ENCODE measurements at places on chromosomes 12 and 14. TPM values are rescaled to one million over a fixed set of nuclear protein-coding genes. Genes with fewer than 3 reads are reported as not detected.

MYF5 gene
- not detected for total RNA-seq

NFE2 gene
- not detected for total RNA-seq

ACVRL1 gene
- total RNA-seq = not detected

TMEM132C gene
- not detected for total RNA-seq

DNA sequence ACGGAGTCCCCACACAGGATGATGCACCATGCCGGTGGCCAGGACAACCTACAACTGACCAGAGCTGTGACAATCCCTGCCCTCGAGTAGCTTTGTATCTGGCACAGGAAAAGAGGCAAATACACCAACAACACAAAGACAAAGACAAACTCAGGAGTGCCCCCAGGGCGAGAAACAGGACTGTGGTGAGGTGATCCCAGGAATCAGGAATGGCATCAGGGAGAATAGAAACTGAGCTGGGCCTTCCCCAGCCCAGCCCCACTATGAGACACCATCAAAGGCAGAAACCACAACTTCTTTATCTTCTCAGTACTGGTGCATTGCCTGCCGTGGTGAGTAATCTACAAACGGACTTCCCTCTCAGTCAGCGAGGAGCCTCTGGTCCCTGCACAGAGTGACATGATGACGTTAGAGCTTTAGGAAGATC, 157.7 kb downstream of the TTC7B start:
- no peaks in the 10 kb centered on the region for H3K36me3 ChIP-seq
- H3K4me1 ChIP-seq = peaks cover 9% of the 10 kb centered on the region
- H3K27me3 ChIP-seq = no peaks in the 10 kb centered on the region
- no peak for DNase-seq

DNA sequence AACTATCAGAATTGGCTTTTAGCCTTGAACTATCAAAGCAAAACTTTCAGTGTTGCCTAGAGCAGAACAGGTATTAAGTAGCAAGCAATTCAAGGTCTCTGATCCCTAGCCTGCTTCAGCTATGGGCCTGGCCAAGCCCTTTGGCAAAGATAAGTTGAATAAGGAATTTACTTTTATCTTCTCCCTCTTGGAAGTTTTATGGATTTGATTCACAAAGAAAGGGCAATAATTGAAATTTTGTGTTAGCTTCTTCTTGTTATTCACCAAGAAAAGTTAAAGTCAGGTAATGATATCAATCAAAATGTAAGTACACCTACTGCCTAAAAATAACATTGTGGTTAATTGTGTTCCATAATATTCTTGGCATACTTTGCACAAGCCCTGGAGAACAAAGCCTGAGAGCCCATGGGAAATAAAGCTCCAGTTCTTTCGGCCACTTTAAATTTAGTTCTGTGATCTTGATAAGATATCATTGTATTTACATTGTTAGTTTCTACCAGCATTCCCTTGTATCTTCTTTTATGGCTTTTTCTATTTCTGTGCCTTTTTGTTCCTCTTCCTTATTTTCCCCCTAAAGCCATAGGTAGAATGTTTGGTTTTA, 158.0 kb downstream of the RAD51B start:
- no peak overlapping the region for H3K4me3 ChIP-seq
- H3K4me1 ChIP-seq = peaks cover 3% of the 10 kb centered on the region
- no peaks in the 10 kb centered on the region for H3K27me3 ChIP-seq
- no peak for DNase-seq
- peaks cover 2% of the 10 kb centered on the region for H3K36me3 ChIP-seq
- H3K27ac ChIP-seq = no peak overlapping the region

- peaks cover 5% of the 10 kb centered on the region for H3K36me3 ChIP-seq
- H3K27me3 ChIP-seq = no peaks in the 10 kb centered on the region
- peaks cover 52% of the 10 kb centered on the region for H3K4me1 ChIP-seq
- no peak overlapping the region for H3K27ac ChIP-seq
- no peak overlapping the region for H3K4me3 ChIP-seq
Measured at GRCh38 chr12:94171595-94171930, 23.2 kb downstream of the PLXNC1 start.

DNA sequence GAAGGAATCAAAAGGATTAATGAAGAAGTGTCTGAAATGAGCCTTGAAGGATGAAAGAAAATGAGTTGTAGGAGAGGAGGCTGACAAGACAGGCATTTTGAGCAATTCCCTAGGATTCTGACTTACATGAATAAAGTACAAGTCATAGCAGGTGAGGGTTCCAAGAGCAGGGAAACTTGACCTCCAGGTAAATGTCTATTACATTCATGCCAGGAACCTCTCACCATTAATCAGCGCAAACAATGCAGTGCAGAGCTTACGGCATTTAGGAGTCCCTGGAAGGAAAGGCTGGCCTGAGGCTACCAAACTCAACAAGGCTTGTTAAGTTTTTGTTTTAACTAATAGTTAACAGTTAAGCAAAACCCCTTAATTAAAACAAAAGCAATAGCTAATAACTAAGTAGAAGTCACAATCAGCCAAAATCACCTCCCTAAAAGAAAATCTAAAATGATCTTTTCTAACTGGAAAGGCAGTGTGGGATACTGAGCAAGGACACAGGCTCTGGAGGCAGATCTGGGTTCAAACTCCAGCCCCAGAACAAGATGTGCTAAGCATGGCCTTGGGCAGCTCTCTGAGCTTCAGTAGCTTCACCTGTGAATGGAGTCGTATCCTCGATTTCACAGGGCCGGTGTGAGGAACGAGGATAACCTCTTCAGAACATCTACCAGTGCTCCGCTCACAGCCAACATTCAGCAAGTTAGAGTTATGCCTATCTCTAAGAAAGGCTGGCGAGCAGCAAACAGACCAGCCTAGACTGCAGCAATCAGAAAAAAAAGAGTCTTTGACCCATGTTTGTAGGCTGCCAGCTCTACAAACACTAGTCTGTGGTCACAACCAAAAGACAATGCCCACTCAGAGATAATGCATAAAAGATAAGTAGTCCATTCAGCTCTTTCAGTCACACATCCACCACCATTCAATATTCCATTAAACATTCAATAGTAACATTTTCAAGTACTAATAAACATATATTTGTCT, 16.9 kb downstream of the PPTC7 start:
- peaks cover 22% of the 10 kb centered on the region for H3K36me3 ChIP-seq
- no peak overlapping the region for H3K27ac ChIP-seq
- H3K27me3 ChIP-seq = no peaks in the 10 kb centered on the region
- no peak overlapping the region for H3K4me3 ChIP-seq
- peaks cover 38% of the 10 kb centered on the region for H3K4me1 ChIP-seq
- peak; percentile 30 for DNase-seq

GRCh38 chr12:122527478-122527944, 462 bp downstream of the KNTC1 start:
- peaks cover 37% of the 10 kb centered on the region for H3K4me1 ChIP-seq
- peaks cover 47% of the 10 kb centered on the region for H3K36me3 ChIP-seq
- no peak overlapping the region for H3K4me3 ChIP-seq
- DNase-seq = peak; percentile 63
- H3K27ac ChIP-seq = no peak overlapping the region

DNA sequence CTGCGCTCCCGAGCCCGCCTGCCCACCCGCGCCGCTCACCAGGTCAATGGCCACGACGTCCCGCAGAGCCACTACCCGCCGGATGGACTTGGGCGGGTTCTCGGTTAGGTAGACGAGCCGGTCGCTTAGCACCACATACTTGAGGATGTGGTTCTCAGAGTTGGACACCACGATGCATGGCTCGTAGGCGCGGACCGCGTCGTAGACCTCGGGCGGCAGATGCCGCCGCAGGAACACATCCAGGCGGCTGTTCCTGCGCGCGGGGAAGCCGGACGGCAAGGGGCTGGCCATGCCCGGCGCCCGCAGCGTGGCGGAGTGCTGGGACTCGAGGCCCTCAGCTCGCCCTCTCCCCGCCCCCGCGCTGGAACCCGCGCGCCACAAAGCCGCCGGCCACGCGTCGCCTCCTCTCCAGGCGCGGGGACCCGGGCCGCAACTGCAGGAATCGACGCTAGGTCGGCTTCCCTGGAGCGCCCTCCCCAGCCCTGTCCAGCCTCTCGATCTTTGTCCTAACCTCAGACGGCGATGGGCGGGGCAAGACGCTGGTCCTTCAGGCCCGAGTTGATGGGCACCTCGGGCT, at the start of gene C12orf56:
Gene C12orf56 (minus strand): TSS at position 484 of the 577 bp plus-strand sequence. CDS start 193 bp downstream, at position 291.
- peak; percentile 45 for DNase-seq
- peaks cover 11% of the 10 kb centered on the region for H3K4me1 ChIP-seq
- no peak within 1 kb of the TSS for H3K27ac ChIP-seq

GRCh38 chr12:46908936-46909635, 83.3 kb upstream of the SLC38A4 start:
- H3K27me3 ChIP-seq = peaks cover 24% of the 10 kb centered on the region
- peaks cover 1% of the 10 kb centered on the region for H3K36me3 ChIP-seq
- no peak overlapping the region for H3K4me3 ChIP-seq
- no peak for DNase-seq
- H3K4me1 ChIP-seq = peaks cover 6% of the 10 kb centered on the region

DNA sequence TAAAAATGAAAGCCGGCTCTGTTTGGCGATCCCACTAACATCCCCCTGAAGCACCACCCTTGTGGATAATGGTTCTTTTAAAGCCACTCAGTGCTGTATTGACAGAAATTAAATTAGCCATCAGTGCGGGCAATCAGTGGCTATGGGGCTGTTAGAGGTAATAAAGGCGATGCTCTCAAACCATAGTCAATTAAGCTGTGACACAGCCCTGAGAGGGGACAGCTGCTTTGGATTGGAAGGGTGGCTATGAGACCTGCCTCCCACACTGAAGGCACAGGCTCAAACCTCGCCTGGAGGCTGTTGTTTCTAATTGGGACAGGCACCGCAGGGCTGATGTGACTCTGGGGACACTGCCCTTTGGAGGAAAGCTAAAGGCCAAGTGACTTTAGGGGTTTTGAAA, 562.2 kb downstream of the VRK1 start:
- no peak overlapping the region for H3K4me3 ChIP-seq
- H3K27me3 ChIP-seq = peaks cover 2% of the 10 kb centered on the region
- DNase-seq = no peak
- H3K4me1 ChIP-seq = no peaks in the 10 kb centered on the region
